Chondrocyte (in vitro differentiated cells): ENCODE measurements at places on chromosomes 12 and 14. TPM values are rescaled to one million over a fixed set of nuclear protein-coding genes. Genes with fewer than 3 reads are reported as not detected.

ZNF891 gene
- total RNA-seq = 1.0 to 1.8 TPM (median 1.3 TPM) in 3 replicates

- peaks cover 10% of the 10 kb centered on the region for H3K4me1 ChIP-seq
- no peaks in the 10 kb centered on the region for H3K36me3 ChIP-seq
- no peak overlapping the region for H3K4me3 ChIP-seq
- peaks cover 6% of the 10 kb centered on the region for H3K27me3 ChIP-seq
- no peak for DNase-seq
- H3K27ac ChIP-seq = no peak overlapping the region
These were observed 6.0 kb upstream of the PCK2 start for GRCh38 chr14:24088095-24088494.

- no peak for DNase-seq
- peaks cover 19% of the 10 kb centered on the region for H3K36me3 ChIP-seq
- H3K27me3 ChIP-seq = no peaks in the 10 kb centered on the region
- no peak overlapping the region for H3K4me3 ChIP-seq
These were observed 65.5 kb downstream of the SH2B3 start for GRCh38 chr12:111471236-111471635.

GRCh38 chr12:132711080-132711843 lies 620 bp downstream of the PGAM5 start:
- H3K4me3 ChIP-seq = peak overlapping the region; percentile 77
- DNase-seq = no peak
- H3K36me3 ChIP-seq = no peaks in the 10 kb centered on the region
- H3K4me1 ChIP-seq = peaks cover 15% of the 10 kb centered on the region

GRCh38 chr14:106204063-106204462 lies 677.7 kb downstream of the TMEM121 start:
- H3K27me3 ChIP-seq = no peaks in the 10 kb centered on the region
- peaks cover 3% of the 10 kb centered on the region for H3K36me3 ChIP-seq
- H3K27ac ChIP-seq = no peak overlapping the region
- no peak overlapping the region for H3K4me3 ChIP-seq
- DNase-seq = no peak
- H3K4me1 ChIP-seq = no peaks in the 10 kb centered on the region

DNA sequence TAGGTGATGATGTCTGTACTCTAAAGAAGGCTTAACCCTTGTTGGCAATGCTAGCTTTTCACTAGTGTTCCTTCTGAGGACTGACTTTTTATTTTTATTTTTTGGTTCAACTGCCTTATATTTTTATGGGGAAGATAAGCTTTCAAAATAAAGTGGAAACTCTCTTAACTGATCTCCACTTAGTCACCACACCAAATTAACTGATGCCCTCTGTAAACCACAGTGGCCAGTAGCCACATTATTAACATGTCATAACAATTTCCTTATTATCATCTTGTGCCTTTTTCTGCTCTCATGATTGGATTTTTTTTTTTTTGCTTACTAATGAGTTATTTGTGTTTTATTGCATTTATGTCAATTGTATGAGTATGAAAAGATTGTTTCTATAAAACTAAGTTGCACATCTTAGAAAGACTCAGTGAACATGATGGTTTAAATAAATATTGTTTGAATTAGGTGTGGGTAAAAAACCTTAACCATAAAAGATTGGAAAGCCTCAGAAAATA lies 56.9 kb downstream of the SCFD1 start:
- H3K4me3 ChIP-seq = no peak overlapping the region
- DNase-seq = no peak
- H3K27ac ChIP-seq = no peak overlapping the region
- H3K27me3 ChIP-seq = no peaks in the 10 kb centered on the region

DNA sequence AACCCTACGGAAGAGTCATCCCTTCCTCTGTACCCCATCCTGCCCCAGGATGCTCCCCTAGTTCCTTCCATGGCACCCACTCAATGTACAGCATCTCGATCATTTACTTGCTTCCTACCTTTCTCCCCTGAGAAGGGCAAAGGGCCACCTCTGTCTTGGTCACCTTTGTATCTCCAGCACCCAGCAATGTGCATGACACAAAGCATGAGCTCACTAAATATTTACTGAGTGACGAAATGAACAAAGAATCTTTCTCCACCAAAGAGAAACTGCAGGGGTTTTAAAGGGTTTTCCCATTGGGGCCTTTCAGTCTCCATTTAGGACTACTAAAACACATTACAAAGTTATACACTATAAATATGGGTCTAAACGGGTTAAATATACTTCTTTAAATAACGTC lies 30.6 kb downstream of the ATG14 start:
- H3K27me3 ChIP-seq = no peaks in the 10 kb centered on the region
- H3K36me3 ChIP-seq = peaks cover 30% of the 10 kb centered on the region
- no peak for DNase-seq
- H3K4me1 ChIP-seq = peaks cover 13% of the 10 kb centered on the region

DNA sequence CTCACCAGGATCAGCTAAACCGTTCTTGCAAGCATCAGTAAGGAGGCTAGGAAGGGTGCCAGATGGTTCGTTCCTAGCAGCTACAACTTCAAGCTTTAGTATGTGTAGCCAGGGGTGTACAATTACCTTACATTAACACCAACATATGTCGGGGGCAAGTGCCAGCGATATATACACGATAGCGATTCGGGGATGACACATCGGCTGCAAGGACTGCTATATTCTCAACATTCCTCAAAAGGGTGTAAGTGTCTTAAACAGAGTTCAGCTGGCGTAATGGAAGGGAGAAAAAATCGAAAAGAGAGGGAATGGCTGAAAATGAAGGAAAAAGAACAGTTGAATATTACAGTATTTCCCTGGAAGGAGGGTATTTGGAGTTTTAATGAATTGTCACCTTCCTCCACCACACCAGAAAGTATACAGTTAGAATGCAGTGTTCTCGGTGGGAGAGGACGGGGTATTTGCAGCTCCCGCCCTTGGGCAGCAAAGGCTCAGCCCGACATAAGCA lies 545 bp downstream of the LIMA1 start:
- H3K27ac ChIP-seq = peak overlapping the region; percentile 70
- DNase-seq = no peak
- H3K36me3 ChIP-seq = no peaks in the 10 kb centered on the region

GRCh38 chr12:70002097-70002911 lies 177.3 kb downstream of the MYRFL start:
- no peak overlapping the region for H3K4me3 ChIP-seq
- peaks cover 16% of the 10 kb centered on the region for H3K4me1 ChIP-seq
- no peak overlapping the region for H3K27ac ChIP-seq

CDKN3 gene
- total RNA-seq = 5.3 to 10.4 TPM (median 8.9 TPM) in 3 replicates

DNA sequence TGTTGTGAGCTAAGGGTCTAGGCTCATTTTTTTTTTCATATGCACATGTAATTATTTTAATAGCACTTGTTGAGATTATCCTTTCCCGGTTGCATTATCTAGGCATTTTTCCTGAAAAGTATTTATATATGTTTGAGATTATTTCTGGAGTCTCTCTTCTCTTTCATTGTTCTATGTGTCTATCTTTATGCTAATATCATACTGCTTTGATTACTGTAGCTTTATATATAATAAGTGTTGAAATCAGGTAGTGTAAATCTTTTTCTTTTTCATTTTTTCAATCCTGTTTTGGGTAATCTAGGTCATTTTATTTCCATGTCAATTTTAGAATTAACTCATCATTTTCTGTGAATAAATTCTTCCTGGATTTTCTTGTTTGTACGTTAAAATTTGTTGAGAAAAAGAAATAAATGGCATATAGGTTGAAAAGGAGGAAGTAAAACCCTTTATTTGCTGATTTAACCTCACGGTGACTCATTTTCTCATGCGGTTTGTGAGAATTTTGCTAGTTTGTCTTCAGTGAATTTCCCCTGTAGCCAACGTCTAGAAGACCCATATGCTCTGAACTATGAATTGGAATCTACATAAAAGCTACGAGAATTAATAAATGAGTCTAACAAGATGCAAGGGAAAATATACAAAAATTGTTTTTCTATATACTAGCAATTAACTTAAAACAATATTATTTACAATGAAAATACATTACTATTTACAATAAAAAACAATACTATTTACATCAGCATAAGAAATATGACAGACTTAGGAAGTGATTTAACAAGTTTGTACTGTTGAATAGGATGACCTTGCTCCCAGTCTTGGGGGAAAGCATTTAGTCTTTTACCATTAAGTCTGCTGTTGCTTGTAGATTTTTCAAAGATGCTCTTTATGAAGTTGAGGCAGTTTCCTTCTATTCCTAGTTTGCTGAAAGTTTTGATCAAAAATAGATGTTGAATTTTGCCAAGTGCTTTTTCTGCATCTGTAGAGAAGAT lies 105.0 kb downstream of the SNAPC1 start:
- H3K27ac ChIP-seq = no peak overlapping the region
- H3K27me3 ChIP-seq = no peaks in the 10 kb centered on the region
- peaks cover 8% of the 10 kb centered on the region for H3K36me3 ChIP-seq
- DNase-seq = no peak
- no peaks in the 10 kb centered on the region for H3K4me1 ChIP-seq

CHGA gene
- total RNA-seq = not detected in 3 replicates

DNA sequence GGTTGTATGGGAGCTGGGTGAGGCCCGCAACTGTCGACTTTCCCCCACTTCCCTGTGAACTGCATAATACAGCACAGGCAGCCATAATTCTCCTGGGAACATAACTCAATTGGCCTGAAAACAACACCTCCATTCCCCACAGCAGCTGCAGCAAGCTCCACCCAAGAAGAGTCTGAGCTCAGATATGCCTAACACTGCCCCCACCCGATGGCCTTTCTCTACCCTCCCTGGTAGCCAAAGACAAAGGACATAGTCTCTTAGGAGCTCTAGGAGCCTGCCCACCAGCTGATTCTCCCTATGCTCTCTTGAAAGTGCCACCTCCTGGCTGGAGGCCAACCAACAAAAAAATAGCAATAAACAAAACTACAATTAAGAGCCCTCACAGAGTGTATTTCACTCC lies 542.7 kb upstream of the LMO3 start:
- no peak overlapping the region for H3K4me3 ChIP-seq
- DNase-seq = no peak
- no peaks in the 10 kb centered on the region for H3K4me1 ChIP-seq
- no peak overlapping the region for H3K27ac ChIP-seq
- H3K27me3 ChIP-seq = no peaks in the 10 kb centered on the region

- H3K36me3 ChIP-seq = peaks cover 4% of the 10 kb centered on the region
- peaks cover 12% of the 10 kb centered on the region for H3K4me1 ChIP-seq
- no peak overlapping the region for H3K4me3 ChIP-seq
- H3K27ac ChIP-seq = no peak overlapping the region
These were observed 77.9 kb downstream of the PTGER2 start for GRCh38 chr14:52391881-52392615.

DNA sequence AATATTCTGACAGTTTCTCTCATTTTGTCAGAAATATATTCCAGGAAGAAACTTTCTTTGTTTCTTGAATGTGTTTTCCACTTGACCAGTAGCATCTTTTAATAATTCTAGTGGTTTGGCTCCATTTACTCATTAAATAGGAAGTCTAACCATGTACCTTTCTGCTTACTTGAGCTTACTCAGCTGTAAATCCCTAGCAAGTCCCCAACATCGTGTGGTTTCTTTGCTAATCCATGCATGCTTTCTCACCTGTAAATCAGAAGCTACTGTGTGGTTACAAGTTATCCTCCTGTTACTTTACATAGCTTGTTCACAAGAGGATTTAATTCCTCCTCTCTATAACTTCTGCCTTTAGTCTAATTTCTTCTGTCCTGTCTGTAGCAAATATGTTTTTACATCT lies 227.7 kb downstream of the FSCB start:
- no peak overlapping the region for H3K27ac ChIP-seq
- DNase-seq = no peak
- H3K4me1 ChIP-seq = no peaks in the 10 kb centered on the region
- no peak overlapping the region for H3K4me3 ChIP-seq
- no peaks in the 10 kb centered on the region for H3K36me3 ChIP-seq

DNA sequence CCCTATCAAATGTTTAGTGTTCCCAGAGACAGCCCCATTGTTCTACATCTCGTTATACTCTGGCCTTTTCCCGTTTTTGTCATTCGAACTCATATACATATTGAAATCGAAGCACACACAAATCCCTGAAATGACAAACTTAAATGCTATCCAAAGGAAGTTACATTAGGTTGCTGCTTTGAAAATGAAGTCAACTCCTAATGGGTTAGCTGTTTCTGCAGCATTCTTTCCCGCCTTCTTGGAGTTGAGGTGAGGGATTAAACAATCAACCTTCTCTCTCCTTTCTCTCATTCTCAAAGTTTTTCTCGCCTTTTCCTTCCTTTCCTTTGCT lies 642 bp upstream of the PHC1 start:
- no peak for DNase-seq
- no peaks in the 10 kb centered on the region for H3K27me3 ChIP-seq
- peak overlapping the region; percentile 98 for H3K27ac ChIP-seq
- peak overlapping the region; percentile 90 for H3K4me3 ChIP-seq
- H3K36me3 ChIP-seq = no peaks in the 10 kb centered on the region
